Fibroblast of villous mesenchyme (primary cell): ENCODE measurements at places on chromosomes 3 and 15. TPM values are rescaled to one million over a fixed set of nuclear protein-coding genes. Genes with fewer than 3 reads are reported as not detected.

The SCAANT1 gene
- total RNA-seq = not detected in 2 replicates

The KY gene
- total RNA-seq = 0.32 TPM in 1 of 2 replicates, not detected in the other

GRCh38 chr3:44056446-44057240 lies 185.0 kb upstream of the TOPAZ1 start:
- no peak for DNase-seq

GRCh38 chr3:19221081-19221480 lies 72.8 kb downstream of the KCNH8 start:
- no peak for DNase-seq

DNA sequence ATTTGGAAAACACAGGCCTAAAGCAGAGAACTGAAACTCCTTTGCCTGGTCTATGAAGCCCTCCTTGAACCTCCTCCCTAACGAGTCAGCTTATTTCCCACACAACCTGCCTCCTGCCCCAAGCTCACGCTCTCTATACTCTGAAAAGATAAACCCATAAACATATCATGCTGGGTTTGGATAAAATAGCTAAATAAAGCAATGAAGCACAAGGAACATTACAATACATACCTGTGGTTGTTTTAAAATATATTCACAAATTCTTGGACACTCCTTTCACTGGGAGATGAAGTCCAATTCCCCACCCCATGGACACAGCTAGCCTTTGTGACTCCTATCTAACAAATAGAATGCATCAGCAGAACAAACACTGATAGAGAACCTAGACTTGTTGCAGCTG lies 98.2 kb downstream of the PLCH1 start:
- DNase-seq = no peak

GRCh38 chr3:113035387-113035982 lies 44.7 kb downstream of the GTPBP8 start:
- DNase-seq = peak; percentile 61

DNA sequence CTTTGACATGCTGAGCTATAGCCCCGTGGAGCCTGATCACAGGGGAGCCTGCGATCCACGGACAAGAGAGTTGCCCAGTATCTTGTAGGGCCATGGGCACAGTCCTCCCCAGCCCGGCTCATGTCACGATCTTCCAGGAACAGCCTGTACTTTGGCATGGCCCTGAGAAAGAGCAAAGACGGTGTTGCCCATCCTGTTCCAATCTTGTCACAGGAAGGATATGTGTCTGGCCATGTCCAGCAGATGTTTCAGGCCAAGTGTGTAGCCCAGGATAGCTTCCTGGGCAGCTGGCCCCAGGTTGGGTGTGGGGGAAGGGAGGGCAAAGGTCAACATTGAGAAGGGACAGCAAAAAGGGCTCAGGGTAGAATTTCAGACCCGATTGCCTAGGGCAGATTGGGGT lies 17.0 kb upstream of the RPL29 start:
- DNase-seq = no peak

GRCh38 chr3:37217098-37217849 lies 42.9 kb upstream of the LRRFIP2 start:
- DNase-seq = no peak
